PC-3 (cell line): ENCODE measurements at places on chromosomes 3 and 15. TPM values are rescaled to one million over a fixed set of nuclear protein-coding genes. Genes with fewer than 3 reads are reported as not detected.

- DNase-seq = no peak
These were observed 570.1 kb downstream of the MFSD1 start for GRCh38 chr3:159371961-159372360.

DNA sequence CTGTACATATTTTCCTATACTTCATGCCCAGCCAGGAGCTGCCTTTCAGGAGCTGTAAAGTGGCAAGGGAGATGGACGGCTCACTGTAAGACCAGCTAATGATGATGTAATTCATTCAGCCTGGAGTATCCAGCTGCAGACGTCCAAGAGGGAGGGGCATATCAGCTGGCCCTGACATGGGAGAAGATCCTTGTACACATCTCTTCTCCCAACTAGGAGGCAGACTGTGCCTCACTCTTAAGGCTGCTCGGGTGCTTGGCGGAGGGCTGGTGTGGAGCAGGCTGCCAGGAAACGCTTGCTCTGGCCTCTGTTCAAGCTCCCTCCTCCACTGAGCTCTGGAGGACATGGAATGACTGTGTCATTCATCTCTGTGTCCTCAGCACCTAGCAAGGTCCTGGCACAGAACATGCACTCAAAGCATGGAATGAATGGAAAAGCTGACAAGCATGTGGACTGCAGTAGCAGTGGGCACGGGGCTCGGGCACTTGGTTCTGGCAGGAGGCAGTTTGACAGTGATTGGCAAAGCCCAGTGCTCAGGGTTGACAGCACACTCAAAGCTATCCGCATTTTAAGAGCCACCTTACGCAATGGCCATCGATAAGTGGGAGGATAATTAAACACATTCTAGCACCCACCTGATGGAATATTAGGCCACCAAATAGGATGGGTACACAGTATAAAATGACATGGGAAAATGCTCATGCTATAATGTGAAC lies 72.4 kb downstream of the TBC1D2B start:
- DNase-seq = peak; percentile 3

GRCh38 chr3:98613616-98614015 lies 20.2 kb upstream of the CPOX start:
- no peak for DNase-seq

DNA sequence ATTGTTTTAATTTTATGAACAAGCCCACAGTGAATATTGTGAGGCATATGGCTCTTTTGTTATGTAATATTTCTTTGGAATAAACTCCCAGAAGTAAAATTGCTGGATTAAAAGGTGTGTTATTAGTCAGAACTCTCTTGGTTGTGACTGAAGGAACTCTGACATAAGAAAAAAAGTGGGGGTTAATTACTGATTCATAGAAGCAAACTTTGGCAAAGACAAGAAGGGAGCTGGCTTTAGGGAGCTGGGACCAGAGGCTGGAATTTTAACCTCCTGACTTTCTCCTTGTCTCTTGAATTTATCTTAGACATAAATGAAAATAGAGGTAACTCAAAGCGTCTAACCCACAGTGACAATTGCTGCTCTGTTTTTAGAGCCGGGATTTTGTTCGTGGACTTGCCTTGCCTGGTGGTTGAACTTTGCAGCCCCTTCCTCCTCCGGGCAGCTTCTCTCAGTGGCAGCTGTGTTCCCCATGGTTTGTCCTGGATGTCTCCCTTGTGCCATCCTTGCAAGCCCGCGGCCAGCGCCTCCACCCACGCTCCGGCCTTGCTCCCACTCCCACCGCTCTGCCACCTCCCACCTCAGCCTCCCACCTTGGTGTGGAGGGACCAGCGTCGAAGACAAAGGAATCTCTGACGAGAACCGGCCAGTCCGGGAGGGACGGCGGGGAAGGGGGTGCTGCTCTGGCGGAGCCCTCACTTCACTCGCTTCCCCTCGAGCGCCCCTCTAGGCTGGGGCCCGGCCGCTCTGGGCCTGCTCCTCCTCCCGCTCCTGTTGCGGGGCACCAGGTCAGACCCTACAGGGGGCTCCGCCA lies 28.0 kb downstream of the ARHGAP31 start:
- DNase-seq = peak; percentile 39

DNA sequence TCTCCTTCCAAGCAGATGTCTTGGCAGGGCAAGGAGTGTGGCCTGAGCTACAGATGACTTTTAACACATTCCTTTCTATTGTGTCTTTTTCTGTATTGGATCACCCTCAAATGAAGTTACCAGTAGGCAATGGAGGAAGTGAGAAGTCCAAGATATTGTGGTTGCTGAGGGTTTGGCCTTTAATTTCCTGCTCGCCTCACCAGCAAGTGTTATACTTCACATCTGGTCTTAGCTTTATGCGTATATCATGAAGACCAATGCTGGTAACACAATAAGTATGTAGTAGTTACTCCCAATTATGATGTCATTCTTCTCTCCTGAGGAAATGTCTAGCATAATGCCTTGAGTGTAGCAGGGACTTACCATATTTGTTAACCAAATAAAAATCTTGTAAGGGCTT lies 179.9 kb downstream of the ZIC1 start:
- no peak for DNase-seq

DNA sequence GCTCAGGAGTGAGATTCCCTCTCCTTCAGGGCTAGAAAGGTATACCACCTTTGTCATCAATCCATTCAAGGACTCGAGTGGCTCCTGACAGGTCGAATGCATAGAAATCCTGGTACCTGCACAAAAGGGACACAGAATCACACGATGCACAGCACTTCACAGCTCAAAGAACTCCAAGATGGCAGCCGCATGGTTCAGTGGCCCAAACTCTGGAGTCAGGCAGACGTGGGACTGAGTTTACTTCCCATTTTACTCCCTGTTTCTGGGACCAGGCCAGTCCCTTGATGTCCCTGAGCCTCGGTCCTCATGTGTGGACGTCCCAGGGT lies 536 bp downstream of the WDR73 start:
- no peak for DNase-seq

GRCh38 chr3:128374746-128375445 lies 91.8 kb downstream of the DNAJB8 start:
- DNase-seq = no peak

DNA sequence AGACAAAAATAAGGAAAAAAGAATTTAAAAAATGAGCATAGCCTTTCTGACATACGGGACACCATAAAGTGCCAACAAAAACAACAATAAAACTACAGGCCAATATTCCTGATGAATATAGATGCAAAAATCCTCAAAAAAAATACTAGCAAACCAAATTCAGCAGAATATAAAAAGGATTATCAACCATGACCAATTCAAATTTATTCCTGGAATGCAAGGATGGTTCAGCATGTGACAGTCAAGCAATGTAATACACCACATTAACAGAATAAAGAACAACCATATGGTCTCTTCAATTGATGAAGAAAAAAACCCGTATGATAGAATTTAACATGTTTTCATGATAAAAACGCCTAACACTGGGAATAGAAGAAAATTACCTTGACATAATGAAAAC lies 341.7 kb downstream of the PYDC2 start:
- DNase-seq = no peak

DNA sequence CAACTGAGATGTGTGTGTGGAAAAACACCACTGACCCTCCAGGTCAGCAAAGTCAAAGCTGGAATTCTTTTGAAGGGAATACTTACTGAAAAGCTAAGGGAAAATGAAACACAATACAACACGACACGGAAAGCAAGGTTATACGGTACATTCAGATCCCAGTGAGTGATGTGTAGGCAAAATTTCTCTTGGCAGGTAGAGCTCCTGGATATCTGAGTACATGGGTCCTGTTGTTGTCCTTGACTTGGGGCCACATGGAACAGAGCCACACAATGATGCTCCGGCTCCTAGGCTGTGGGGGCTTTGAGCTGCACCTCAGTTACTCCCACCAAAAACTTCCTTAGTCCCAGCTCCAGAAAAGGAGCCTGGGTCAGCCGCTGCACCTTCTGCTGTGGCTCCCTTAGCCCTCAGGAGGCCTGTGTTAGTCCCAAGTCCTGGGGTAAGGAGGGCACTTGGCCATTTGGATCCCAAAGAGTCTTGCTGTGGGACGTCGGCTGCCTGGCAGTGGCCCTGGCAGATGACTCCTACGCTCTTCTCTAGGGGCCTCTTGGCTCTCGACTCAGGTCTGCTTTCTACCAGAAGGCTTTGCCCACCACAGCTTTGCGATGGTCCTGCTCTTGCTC lies 95.6 kb downstream of the ADCY5 start:
- no peak for DNase-seq

DNA sequence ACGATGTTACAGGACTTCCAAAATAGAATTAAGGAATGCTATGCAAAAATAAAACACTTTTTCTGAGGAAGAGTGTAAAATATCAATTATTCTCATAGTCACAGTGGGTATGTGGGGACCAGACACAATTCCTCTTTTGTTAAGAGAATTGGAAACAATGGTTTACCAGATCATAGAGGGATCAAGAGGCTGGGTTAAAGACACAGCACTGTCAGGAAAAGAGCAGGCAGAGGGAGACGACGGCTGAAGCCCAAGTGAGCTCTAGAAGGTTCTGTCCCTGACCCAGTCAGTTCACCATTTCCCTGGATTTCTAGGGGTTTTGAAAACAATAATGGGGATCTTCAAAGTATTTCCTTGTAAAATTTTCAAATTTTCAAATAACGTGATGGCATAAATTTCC lies 54.0 kb upstream of the POLR2M start:
- no peak for DNase-seq

DNA sequence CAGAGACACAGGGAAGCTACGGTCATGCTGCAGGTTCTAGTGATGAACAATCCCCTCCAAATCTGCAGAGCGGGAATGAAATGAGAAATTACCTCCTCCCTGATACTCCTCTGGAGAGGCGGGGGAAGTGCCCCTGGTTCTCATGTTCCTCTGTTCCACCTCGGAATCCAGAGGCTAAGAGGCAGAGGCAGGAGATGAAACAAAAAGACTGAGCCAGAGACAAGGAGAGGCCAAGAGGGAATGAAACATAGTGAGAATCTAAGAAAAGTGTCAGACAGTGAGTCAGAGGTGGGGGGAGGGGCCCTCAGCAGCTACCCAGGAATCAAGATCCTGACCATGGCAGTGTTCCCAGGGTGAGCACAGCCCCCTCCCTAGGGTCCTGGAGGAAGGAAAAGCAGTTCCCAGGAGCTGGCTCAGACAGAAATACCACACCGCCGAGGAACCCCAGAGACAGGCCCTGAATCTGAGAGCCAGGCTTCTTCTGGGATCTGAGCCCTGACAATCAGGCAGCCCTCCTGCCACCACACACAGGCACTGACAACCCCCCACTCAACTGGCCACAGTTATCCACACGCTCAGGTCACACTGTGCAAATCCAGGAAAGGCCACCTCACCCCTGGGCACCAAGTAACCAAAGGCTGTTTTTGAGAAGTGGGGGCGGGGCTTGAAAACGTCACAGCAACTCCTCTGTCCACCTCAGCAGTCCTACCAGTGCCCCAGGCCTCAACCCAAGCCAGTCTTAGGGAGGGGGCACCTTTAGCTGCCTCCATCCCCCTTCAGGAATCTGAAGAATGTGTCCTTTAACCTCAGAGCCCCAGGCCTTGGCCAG lies 2.4 kb downstream of the CSRNP1 start:
- peak; percentile 93 for DNase-seq

DNA sequence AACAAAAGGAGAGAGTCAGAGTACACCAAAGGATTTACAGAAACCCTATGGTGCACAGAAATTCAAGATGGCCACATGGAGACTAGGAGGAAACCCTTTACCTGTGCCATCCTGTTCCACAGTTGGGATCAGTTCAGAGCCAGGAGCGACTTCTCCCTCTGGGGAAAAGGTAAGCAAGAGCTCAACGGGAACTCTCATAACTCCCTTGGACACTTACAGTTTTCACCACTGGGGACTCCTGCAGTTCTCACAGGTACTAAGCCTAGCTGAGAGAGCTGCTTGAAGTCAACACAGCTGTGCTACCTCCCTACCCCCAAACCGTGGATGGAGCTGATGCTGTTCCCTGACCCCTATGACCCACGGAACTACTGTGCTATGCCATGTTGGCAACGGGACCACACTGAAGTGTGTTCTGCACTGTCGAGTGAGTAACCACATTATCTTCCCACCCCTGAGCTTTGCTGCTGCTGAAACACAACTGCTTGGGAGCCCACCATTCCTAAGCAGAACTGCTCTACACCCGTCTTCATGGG lies 606.8 kb downstream of the GBE1 start:
- peak; percentile 15 for DNase-seq

- no peak for DNase-seq
These were observed 116.2 kb downstream of the ROBO1 start for GRCh38 chr3:79651536-79652065.

GRCh38 chr3:153284282-153284938 lies 122.4 kb downstream of the RAP2B start:
- DNase-seq = peak; percentile 78

DNA sequence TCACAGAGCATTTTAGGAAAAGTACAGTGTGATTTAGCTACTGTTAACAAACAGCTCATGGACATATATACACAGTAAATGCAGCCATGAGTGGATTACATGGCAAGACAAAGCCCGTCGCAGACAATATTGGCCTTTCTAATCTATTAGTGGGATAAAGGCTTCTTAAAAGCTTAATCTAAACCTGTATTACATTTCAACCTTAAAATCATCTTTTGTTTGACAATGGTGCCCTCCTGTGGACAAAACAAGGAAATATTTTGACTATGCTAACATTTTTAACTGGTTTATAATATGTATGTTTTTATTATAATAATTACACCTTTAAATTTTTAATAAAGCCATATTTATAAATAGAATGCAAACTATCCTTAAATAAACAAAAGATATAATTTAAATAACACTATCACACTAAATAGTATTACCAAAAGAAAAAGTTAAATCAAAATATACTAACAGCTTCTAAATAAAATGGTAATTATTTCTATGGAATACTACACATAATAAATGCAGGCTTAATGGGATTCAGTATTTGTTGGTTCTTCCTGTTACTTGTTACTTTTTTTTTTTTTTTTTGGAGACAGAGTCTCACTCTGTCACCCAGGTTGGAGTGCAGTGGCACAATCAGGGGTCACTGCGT lies 38.6 kb downstream of the TAFA4 start:
- peak; percentile 49 for DNase-seq

GRCh38 chr3:72320955-72321303 lies 527.3 kb downstream of the SHQ1 start:
- no peak for DNase-seq

- DNase-seq = no peak
These were observed 103.1 kb downstream of the KLHL25 start for GRCh38 chr15:85691350-85692240.

Gene CYP8B1
- not detected in 2 replicates for total RNA-seq

Gene TUSC7
- not detected in 2 replicates for total RNA-seq

Gene AMT
- total RNA-seq = 1.6 and 1.8 TPM in 2 replicates

Gene C3orf49
- not detected in 2 replicates for total RNA-seq

Gene GLDN
- total RNA-seq = 0.15 TPM in 1 of 2 replicates, not detected in the other

Gene COL8A1
- total RNA-seq = 2.4 and 3.8 TPM in 2 replicates

Gene ROBO2
- total RNA-seq = not detected in 2 replicates

Gene NPAP1
- total RNA-seq = not detected in 2 replicates

Gene CD96
- not detected in 2 replicates for total RNA-seq

Gene CCR9
- total RNA-seq = not detected in 2 replicates
